ENCODE measurements at places on chromosomes 7 and 10.

GRCh38 chr7:32020551-32021159, 49.6 kb downstream of the PDE1C start:
- no peak for DNase-seq

DNA sequence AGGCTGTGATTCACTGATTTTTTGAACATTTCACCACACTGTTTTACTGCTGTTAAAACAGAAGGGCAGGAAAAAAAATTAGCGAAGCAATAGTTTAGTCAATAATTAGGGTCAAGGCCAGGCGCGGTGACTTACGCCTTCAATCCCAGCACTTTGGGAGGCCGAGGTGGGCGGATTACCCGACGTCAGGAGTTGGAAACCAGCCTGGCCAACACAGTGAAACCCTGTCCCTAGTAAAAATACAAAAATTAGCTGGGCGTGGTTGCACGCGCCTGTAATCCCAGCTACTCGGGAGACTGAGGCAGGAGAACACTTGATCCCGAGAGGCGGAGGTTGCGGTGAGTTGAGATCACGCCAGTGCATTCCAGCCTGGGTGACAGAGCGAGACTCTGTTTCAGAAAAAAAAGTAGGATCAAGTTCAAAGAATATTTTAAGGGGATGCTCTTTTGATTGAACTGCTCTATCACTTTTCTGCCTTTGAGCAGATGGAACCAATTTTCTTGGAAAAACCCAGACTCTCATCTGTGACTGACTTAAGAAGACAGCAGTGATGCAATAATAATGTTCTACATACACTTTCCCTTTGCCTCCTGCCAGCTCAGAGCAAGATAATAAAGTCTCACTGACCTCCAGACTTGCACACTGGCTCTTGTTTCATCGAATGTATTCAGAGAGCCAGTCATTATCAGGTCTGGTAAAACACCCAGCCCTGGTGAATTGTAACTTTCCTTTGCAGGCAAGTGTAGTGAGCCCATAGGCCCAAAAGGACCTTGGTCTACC, 1.6 kb upstream of the PPA1 start:
- no peak for DNase-seq

DNA sequence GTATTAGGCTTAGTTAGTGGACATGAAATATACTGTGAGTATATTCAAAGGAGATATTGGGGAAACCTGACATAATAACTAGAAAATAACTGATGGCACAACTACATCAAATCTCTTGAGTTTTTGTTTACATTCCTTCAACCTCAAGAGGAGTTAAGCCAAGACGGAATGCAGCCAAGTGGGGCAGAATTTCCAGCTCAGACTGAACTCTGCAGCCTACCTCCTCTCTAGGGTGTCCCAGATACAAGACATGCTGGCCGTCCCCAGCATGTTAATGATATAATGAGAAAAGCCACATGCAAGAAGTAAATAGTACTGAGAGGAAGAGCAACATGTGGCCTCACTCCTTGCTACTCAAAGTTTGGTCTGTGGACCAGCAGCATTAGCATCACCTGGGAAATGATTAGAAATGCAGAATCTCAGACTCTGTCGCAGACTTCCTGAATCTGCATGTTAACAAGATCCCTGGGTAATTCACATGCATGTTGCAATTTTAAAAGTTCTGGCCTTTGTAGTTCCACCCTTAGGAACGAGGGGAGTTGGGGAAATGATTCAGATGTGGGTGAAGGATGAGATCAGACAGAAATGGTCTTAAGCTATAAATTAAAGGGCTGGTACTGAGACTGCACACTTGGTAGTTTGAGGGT, 118.4 kb upstream of the CACUL1 start:
- DNase-seq: no peak

- no peak for DNase-seq
Observed at GRCh38 chr7:20241194-20241910, 24.2 kb upstream of the MACC1 start.

GRCh38 chr7:34341326-34341725, 316.7 kb upstream of the NPSR1 start:
- no peak for DNase-seq

GRCh38 chr7:134997214-134997885, 11.0 kb downstream of the AGBL3 start:
- no peak for DNase-seq

DNA sequence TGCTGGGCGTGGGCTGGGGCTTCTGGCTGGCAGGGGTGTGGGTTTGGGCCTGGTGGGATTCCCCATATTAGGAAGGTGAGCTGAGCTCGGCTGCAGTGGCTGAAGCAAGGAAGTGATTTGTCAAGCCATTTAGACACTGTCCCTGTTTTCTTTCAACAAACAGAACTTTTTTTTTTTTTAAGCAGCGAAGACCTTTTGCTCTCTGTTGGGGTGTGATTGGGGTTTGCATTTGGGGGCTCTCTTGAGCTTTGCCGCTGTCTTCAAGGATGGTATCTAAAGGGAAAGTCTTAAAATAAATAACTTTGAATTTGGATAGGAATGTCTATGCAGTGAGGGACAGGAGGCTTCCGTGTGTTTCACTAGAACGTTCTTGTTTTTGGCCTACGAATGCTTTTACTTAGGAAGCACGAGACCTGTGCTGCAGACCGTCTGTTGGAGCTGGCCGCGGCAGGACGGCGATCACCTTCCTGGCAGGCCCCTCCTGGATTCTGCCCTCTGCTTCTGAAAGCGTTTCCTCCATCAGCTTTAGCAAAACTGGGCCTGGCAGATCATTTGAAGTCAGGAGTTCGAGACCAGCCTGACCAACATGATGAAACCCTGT, 43.9 kb downstream of the FOXK1 start:
- no peak for DNase-seq

DNA sequence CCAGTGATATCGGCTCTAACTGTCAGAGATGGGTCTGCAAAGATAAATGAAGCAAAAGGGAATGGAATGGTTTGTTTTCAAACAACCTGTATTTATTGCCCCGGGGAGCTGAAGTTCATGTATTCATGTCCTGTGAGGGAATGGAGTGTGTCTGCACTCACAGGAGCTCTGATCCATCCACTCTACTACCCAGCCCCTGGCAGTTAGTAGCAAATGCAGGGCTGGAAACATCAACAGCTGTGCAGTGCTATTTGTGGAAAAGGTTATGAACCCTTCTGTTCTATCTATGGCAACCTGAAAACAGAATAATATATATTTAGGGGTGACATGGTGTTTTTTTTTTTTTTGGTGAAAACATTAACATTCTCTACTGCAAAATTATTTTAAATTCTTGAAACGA, 9.8 kb downstream of the AGR2 start:
- DNase-seq: no peak

DNA sequence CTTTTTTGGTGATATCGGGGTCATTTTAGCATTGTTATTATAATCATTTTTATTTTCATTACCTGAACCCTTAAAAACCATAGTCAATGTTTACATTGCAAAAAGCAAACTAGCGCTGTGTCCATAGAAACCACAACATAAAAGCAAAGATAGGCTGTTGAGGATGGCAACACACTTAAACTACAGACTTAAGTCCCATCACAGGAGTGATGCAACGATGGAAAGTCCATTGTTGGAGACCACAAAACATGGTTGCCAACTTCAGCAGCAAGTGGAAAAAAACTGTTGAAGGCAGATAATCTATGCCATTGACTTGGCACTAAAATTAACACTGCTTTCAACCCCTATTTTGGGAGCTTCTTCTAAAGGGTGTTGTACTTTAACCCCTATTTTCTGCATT, 398.8 kb upstream of the IGFBP3 start:
- no peak for DNase-seq

- no peak for DNase-seq
Observed at GRCh38 chr7:107180378-107180777, 11.6 kb downstream of the HBP1 start.

GRCh38 chr10:78277314-78278057, 243.8 kb downstream of the RPS24 start:
- no peak for DNase-seq

DNA sequence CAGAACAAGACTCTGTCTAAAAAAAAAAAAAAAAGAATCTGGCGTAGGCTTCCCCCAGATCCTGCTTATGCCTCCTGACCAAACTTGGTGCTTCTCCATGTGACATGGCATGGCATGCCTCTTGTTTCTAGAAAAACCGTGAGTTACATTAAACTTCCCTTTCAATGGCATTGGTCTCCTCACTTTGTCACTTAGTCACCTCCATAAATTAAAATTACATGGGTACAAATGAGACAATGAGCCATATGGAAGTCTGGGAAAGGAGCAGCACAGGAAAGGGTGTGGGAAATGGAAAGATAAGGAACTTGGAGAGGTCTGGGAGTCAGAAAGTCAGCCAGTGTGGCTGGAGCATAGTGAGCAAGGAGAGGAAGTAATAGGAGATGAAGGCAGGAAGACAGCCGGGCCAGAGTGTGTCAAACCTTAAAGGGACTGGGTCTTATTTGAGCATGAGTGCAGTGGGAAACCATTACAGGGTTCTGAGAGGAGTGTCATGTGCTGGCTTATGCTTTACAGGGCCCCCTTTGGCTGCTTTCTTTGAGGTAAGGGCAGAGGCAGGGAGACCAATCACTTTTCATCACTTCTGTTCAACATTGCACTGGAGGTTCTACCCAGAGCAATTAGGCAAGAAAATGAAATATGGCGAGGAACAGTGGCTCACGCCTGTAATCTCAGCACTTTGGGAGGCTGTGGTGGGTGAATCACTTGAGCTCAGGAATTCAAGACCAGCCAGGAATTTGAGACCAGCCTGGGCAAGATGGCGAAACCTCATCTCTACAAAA, 21.3 kb upstream of the ZMIZ2 start:
- no peak for DNase-seq

GRCh38 chr10:91380873-91381256, 29.3 kb upstream of the HECTD2 start:
- DNase-seq: no peak

GRCh38 chr7:157545681-157546060, 208.9 kb downstream of the DNAJB6 start:
- DNase-seq: no peak

- DNase-seq: no peak
Observed at GRCh38 chr10:86698207-86698940, 30.1 kb downstream of the LDB3 start.

DNA sequence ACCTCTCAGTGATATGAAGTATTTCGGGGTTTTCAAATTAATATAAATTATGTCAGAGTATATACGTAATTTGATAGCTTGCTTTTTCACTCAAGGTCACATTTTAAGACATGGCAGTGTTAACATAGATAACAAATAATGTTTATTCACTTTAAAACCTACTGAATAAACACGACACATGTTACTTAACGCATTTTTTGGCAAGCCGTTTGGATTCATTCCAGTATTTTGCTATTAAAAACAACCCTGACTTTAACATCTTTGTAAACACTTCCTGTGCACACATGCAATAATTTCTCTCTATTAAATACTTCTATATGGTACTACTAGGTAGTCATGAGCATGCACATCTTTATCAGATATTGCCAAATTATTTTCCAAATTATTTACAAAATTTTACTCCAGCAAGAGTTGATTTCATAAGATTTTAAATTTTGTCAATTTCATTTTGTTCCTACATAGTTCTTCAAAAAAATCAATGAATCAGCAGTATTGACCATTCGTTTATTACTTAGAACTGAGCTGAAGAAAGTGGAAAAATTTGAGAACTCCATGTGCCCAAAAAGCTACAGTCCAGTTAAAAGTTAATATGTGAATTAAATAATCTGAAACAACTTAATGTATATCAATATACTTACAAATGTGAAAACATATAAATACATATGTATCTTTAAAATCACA, 26.8 kb upstream of the THSD7A start:
- no peak for DNase-seq

- no peak for DNase-seq
Observed at GRCh38 chr10:95728526-95728925, 27.4 kb upstream of the ENTPD1 start.

DNA sequence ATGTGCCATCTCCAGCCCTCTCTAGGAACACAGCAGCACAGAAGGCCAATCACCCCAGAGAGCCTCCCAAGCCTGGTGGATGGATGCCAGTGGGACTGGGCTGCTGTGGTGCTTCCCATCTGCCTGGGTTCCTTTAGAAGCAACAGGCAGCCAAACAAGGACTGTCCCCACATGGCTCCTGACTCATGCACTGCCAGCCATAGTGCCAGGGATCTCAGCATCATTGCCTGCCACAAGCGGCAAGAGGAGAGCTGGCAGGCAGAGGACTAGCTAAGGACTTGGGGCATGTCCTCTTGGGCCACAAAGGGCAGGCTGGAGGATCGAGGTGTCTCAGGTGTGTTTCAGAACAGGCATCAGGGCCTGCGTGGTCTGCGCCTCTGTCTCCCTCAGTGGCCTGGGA, 23.4 kb upstream of the FIGNL1 start:
- no peak for DNase-seq

DNA sequence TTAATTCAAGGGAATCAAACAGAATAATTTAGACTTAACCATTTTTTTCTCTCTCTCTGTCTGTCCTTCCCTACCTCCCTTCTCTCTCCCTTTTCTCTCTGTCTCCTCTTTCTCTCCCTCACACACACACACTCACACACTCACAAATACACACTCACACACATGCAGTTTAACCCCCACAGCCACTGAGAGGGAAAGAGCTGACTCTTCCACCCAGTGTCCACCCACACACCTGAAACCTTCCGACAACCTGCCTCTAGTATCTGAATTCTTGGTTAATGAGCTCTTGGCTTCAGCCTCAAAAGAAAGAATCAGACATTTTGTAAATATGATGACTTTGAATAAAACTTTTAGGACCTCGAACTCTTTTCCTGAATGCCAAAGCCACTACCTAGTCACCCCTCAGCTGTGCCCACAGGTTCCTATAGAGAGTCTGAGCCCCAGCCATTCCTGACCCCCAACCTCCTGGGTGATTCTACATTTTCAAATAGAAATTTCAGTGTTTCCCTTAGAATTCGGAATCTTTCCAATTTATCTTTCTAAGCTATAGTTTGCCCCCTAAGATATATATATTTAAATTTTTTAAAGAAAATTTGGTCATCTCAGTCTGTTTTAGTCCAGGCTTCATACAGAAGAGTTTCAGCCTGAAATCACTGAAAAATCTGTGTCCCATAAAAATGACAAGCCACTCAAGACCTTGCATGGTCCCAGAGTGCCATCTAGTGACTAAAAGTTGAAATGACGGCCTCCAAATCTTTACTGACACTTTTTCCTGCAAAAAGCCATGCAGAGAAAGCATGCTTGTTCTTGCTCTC, 202.8 kb downstream of the IPMK start:
- DNase-seq: peak; percentile 4

DNA sequence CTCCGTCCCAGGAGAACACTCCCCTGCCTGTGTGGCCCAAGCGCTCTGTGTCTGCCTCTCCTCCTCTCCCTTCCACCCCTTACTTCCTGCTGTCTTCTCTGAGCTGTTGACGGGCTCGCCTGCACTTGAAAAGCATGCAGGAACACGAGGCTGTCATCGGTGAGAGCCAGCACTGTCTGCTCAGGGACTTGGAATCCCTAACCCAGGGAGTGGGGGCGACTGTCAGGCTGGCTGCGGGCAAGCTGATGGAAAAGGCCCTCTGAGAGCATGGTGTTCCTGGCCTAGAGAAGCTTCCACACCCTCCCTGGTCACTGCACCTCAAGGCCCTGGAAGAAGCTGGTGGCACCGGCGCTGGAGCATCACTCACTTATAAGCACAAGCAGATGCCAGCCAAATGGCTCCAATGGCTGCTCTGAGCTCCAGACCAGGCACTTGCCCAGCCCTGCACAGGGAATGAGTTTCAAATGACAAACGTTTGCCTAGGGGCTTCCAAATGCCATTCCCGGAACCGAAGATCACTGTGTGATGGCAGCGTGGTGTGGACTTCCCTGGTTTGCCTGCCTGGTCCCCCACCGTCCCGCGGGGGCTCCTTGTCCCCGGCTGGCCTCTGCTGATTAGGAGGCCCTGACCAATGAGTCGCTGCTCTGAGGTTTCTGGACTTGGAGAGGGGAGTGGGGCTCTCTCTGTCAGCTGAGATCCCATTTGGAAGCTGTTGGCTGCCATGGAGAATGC, 56.7 kb upstream of the EBF3 start:
- DNase-seq: no peak
